ENCODE measurements at places on chromosomes 16 and 17.
A peak's percentile ranks its signal among the peaks of the same experiment; 100 is the strongest.

GRCh38 chr17:64354824-64355535 lies 35.7 kb downstream of the PECAM1 start:
- no peak for DNase-seq

DNA sequence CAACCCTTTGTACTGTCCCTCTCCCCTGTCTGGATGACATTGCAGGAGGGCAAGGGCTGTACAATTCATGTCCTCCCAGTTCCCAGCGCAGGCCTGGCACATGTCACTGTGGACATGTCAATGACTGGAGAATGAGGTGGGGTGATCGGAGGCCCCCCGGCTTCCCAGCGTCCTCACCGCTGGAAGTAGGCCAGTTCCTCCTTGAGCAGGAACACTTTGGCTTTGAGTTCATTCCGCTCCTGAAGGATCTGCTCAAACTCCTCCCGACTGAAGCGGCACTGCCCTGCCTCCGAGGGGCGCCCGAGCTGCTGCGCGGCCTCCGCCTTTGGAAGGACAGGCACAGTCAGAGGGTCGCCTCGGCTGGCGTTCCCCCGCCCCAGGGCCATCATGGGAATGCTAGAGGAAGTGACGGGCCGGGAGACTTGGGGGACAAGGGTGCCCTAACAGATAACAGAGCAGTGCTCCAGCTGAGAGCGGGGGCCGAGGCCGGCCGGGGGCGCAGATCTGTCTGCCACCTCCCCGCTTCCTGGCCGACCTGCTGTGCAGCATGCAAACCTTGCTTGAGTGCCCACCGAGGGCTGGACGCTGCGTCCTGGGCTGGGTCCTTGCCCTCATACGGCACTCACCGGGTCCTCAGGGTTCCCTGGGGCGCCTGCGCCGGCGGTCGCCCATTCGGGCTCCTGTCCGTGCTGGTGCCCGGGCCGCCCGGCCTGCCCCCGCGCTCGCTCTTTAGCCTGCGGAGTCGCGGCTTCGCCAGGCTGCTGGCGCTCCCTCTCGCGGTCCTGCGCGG lies 1.3 kb downstream of the RILP start:
- DNase-seq = no peak

DNA sequence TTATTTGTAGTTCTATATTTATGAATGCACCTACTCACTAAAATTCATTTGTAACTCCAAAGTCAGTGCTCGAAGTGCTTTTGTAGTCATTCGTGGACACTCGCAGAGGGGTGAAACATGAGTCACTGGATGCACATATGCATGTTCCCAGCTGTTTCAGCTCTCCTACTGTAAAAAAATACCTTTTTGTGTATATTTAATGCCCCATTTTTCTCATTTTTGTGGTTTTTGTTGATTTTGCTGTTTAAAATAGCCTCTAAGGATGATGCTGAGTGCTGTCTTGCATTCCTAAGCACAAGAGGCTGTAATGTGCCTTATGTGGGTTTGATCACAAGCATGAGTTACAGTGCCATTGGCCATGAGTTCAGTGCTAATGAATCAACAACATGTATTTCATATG lies 30.6 kb downstream of the CENPV start:
- DNase-seq = no peak

DNA sequence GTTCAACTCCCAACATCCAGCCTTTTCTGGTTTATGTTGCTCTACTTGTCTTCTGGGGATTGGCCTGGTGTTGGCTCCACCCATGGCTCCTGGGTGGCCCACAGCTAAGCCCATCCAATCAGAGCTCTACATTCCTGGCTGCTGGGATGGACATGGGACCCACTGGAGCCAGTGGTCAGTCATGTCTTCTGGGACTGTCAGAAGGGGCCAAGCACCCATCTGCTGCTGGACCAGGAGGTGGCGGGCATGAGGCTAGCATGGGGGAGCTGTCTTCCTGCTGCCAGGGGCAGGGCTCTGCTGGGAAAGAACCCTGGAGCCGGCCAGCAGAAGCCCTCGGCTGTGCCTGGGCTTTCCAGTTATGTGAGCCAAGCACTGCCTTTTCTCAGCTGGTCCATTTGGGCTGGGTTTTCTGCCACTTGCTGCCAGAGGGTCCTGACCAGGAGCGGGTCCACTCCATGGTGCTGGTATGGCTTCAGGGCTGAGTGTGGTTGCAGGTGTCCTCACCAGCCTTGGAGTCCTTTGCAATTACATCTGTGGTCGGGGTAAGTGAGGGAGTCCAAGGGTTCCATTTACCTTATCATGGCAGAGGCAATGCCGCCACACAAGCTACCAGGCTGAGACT lies 17.4 kb upstream of the ZNF469 start:
- no peak for DNase-seq

DNA sequence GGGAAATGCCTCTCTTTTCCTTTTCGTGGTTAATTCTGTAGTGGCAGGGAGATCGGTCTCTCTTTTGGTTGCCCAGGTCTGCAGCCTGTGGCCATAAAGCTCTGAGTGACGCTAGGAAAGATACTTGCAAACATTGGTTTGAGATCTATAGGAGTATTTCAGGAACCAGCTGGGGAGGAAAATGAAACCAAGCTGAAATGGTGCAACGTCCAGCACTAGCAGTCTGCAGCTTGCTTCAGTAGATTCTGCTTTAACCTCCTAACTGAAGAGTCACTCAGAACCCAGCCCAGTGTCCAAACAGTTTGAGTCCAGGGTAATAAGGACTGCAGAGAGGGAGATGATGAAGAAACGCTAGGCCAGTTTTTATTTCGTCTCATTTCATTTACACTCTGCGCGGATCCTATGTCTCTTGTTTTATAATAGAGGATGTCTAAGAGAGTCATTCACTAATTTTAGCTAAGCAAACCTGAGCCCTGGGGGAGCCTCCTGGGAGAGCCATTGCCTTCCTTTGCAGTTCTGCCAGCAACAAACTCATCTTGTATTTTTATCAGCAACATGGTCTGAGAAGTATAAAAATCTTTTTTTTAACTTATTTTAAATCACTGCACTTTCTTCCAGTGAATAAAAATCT lies 12.0 kb downstream of the SP2 start:
- DNase-seq = no peak

DNA sequence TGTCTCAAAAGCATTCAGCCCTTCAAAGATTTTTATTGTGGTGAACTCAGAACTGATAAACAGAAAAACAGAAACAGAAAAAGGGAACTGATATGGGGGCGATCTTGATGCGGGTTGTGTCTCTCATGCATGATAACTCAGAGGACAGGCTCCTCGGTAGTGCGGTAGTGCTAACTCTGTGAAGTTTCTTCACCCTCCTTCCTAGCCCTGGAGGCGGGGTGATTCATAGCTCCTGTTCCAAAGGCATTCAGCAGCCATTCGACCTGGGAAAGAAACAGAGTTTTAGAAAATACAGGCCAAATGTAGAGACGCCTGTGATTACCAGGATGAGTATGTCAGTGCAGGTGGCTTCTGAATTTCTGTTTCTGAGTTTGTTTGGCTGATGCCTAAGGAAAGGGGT lies 5.5 kb upstream of the MAF start:
- DNase-seq = no peak

- DNase-seq = no peak
Observed at GRCh38 chr17:80492343-80493136, 16.1 kb upstream of the NPTX1 start.

GRCh38 chr16:7440886-7441400 lies 108.3 kb downstream of the RBFOX1 start:
- no peak for DNase-seq

GRCh38 chr17:8059131-8059530 lies 20.3 kb downstream of the ALOX15B start:
- DNase-seq = no peak

DNA sequence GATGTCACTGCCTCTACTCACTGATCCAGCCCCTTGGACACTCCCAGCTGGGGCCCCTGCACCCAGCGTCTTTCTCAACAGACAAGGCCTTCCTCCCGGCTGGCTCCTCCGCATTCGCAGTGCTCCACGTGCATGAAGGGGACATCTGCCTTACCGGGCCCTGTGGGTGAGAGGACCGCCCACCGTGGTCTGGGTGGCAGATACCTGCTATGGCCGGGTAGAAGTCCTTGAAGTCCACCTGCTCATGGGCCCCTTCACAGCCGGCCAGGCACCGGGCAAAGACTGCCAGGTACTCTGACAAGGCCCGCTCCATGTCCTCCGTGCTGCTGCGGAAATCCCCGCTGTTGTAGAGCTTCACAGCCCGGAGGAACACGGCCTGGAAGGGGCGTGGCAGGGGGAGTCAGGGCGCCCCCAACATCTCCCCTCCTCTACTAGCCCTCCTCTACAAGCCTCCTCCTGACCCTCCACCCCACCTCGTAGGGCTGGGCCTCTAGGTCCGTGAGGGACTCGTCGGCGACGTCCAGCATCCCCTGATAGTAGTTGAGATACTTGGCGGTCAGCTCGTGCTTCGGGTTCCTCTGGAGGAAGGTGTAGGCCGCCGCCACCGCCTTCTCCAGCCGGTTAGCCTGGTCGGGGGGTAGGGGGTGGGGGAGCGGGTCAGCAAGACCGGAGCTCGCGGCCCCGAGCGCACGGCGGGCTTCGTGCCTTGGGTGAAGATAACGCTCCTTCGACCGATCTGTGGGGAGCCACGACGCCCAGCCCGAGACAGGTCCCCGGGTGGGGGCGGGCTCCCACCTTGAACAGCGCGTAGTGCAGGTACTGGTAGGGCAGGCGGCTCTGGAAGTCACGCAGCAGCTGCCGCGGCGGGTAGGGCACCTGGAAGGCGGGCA lies 845 bp downstream of the P3H4 start:
- no peak for DNase-seq

- no peak for DNase-seq
Observed at GRCh38 chr16:10694830-10695229, at the start of gene TEKT5. Gene TEKT5 (minus strand): TSS chr16:10694930. CDS start chr16:10694873, 57 bp downstream.

DNA sequence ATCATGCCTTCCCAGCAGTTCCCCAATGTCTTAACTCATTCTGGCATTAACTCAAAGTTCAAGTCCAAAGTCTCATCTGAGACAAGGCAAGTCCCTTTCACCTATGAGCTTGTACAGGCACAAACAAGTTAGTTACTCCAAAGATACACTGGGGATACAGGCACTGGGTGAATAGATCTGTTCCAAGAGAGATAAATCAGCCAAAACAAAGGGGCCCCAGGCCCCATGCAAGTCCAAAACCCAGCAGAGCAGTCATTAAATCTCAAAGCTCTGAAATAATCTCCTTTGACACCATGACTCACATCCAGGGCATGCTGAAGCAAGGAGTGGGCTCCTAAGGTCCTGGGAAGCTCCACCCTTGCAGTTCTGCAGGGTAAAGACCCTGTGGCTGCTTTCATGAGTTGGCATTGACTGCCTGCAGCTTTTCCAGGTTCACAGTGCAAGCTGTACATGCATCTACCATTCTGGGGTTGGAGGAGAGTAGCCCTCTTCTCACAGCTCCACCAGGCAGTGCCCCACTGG lies 332.2 kb upstream of the KIF2B start:
- DNase-seq = no peak

DNA sequence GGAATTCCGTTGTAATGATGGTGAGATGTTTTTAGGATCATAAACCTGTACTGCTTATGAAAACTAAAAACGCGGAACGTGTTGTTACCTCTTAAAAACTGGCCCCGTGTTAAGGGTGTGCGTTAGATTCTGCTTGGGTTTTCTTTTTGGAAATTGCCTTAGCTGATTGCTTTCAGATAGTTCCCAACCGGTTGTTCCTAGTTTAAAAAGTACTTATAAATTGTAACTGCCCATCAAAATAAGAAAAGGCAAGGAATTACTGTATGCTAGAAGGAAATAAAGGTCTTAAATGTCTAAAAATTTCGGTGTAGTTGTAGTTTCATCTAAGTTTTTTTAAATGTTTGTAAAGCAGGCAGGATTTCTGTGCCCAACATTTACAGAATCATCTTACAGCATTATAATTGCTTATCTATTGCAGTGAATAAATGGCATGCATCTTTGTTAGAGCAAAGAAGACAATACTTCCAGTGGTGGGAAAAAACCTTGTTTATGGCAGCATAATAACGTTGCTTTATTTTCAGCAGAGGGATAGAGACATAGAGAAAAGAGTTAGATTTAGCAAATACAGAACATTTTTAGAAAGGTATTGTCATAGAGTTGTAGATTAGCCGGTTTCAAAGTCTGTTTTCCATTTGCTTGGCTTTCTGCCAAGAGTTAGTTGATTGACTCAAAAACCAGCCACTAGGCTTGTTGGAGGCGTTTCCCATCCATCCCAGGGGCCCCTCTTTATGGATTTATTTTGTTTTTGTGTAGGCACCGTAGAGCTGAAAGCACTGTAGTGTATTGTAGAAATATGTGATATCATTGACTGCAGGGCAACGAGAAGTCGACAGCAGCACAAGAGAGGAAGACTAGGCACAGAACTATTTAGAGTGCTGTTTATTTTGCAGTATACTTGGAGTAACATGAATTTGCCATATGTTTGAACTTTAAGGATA lies 1.7 kb downstream of the PPM1D start:
- DNase-seq = peak; percentile 72

DNA sequence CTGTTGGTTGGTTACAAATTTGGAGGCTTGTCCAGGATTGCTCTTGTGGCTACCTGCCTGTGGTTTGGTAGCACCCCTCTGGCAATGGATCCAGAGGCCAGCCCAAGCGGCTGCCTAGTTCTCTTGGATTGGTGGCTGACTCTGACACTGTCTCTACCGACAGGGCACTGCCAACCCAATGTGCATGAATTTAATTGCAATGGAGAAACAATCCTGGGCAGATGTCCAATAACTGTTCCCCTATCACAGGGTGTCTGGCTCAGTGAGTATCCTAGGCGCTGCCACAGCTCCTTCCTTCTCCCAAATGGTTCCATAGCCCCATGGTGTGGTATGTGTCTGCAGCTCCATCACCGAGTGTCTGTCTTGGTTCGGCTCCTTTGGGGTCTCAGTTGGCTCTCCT lies 19.5 kb downstream of the N4BP1 start:
- DNase-seq = no peak

GRCh38 chr17:19269106-19269505 lies 31.9 kb downstream of the EPN2 start:
- DNase-seq = no peak
